SK-N-SH treated with all-trans-retinoic acid at 6 μM for 48 hours (cell line): ENCODE measurements at places on chromosomes 16 and 17.

- ATAC-seq = no peak; the same call in 2 of the 3 replicates
These were observed 21.0 kb upstream of the FZD2 start for GRCh38 chr17:44536090-44536953.

DNA sequence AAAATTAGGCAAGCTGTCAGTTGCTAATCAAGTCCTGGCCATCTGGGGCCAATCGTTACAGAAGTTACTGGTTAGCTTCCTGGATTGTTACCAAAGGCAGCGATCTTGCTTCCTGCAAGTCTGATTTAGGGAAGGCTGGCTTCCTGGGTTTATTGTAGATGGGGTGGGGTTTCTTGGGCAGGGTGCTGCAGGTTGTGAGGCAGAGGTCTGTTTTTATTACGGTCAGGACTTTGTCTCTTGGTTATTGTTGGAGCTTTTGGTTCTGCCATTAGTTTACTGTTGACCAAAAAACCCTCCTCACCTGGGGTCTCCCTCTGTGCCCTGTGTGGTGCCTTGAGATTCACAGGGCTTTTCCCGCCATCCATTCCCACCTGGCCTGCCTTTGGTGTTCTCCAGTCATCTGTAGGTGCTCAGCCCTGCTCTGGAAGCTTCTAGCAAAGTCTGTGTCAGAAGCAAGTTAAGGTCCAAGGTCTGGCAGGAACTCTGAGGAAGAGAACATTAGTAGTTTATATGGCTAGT, 36.9 kb downstream of the SLC47A1 start:
- ATAC-seq = no peak

- peak; percentile 99 for ATAC-seq
These were observed 65.0 kb downstream of the MMD start for GRCh38 chr17:55356434-55357328.

GRCh38 chr17:41635121-41636097, 11.0 kb upstream of the KRT17 start:
- peak; percentile 60 for ATAC-seq

DNA sequence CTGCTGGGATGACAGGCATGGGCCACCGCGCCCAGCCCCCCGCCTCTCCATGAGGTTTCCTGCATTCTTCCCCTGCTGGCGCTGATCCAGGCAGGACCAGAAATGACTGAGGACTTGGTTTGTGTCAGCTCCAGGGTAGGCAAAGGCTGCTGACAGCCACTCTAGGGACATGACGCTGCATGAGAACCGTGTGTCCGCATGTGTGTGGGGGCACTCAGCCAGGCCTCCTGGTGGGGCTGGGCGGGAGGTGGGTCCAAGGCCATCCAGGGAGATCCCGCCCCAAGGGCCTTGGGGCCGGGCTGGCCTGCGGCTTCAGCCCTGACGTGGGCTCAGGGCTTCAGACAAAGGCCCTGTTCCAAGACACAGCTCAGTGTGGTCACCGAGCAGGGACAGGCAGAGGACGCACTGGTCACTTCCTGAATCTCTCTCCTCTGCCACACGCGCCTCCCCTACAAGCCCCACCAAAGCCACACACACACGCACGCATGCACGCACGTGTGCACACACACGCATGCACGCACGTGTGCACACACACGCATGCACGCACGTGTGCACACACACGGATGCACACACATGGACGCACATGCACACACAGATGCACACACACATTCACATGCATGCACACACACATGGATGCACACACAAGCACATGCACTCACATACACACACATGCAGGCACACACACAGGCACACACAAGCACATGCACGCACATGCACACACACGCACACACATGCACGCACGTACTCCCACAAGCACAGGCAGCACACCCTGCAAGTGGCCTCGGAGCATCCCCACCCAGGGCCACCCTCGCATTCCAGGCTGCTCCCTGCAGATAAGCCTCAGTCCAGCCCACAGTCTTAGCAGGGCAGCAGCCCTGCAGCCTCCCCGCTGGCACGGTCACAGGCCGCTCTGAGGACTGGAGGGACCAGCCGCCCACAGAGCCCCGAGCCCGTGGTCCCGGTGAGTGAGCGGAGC, 5.3 kb upstream of the TMEM204 start:
- no peak for ATAC-seq

GRCh38 chr17:15157051-15157450, 108.1 kb downstream of the PMP22 start:
- ATAC-seq = no peak

DNA sequence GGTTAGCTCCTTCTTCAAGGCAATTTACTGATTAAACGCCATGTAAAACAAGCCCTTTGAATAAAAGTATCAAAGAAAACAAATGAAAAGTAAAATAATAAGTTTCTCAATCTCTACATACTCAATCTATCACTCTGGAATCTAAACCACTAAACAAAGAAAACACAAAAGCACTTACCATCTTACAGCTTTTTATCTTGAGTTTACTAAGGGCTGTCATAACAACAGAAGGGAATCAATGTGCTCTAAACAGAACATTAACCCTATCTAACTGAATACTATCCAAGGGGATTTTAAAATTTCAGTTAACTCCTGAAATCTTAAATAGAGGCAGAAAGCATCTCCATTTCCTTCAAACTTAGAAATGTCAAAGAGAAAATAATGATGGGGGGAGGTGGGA, 3.4 kb downstream of the SKA2 start:
- ATAC-seq = no peak
